ENCODE measurements at places on chromosomes 1 and 21.

DNA sequence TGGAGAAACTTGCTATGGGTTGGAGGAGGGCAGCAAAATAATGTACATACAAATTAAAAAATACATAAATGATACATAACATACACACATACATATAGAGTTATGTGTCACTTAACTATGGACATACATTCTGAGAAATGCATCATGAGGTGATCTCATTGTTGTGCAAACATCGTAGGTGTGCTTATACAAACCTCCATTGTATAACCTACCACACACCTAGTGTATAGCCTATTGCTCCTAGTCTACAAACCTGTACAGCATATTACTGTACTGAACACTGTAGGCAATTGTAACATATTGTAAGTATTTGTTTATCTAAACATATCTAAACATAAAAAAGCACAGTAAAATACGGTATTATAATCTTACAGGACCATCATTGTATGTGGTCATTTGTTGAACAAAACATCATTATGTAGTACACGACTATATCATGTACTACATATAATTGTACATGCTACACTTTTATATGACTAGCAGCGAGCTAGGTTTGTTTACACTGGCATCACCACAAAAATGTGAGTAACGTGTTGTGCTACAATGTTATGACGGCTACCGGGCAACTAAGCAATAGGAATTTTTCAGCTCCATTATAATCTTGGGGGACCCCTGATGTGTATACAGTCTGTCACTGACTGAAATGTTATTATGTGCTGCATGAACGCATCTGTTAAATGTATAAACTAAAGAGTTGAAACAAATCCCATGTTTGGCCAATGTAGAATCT lies 35.5 kb downstream of the ITGB3BP start:
- DNase-seq = no peak

DNA sequence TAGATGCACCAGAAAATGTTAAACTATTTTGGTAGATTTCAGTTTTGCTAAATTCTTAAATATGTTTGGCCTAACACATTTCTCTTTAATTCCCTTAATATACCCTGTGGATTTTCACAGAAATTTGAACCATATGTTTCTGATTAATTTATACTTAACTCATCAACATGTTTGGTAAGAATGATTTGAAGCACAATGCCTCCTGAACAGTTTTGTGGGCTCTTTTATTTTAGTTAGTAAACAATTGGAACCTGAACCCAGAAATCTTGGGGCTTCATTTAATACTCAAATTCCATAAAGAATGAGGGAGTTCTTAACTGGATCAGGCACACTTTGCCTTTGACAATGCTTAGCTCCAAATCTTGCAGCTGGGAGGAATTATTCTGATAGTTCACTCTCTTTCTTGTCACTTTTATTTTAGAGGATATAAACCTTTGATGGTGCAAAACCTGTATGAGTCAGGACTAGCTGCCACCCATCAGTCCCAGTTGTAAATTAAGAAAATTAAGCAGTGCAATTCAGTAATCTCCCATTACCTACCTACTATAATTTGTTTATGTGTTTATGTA lies 24.6 kb upstream of the LYPLAL1 start:
- no peak for DNase-seq

GRCh38 chr1:107459204-107459904 lies 318.5 kb downstream of the NTNG1 start:
- DNase-seq = no peak

- DNase-seq = no peak
Observed at GRCh38 chr1:25710583-25711347, 89.2 kb upstream of the SELENON start.

DNA sequence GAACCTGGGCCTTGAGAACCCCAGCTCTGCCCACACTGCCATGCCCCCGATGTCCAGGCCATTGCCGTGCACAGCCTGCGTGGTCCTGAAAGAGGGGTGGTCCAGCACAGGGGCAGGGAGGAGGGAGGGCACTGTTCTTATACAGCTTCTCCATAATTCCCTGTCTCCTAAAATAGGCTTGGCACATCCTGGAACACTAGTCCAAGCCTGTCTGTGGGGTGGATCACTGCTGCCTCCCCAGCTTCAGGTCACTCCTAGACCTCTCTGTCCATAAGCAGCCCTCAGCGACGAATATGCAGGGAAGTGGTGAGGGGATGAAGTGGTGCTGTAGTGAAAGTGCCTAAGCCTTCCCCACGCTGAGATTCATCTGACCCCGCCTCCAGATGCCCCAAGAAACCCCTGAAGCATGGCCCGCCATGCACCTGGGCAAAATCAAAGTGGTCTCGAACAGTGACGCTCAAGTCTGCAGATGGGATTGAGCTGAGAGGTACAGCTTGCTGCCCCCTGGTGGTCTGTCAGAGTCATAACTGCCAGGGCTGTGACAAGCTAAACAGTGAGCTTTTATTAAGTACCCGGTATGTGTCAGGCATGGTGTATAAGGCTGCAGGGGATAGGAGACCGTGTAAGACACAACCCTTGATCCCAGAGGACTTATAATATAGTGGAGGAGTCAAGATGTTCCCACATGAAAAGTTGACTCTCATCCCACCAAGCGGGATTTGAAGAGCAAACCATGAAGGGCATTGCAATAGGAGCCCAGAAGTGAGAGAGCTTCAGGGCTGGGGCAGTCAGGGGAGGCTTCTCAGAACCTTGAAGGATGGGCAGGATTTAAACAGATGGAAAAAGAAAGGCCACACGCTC lies 66.6 kb downstream of the FAM163A start:
- peak; percentile 83 for DNase-seq

DNA sequence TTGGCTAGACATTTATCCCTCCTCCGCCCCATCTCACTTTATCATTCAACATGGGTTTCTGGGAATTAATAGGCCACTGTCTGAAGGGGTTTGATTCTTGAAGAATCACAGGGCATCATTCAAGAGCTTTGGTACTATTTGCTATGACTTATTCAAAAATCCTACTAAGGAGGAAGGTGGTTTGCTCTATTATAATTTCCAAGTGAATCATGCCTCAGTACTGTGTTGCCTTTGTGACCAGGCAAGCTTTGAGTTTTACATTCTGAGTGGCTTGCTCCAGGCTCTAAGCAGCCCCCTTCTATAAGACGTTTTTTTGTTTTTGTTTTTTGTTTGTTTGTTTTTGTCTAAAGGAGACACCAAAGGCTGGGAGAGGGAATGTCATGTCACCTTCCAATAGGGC lies 2.6 kb downstream of the C1orf21 start:
- DNase-seq = no peak

DNA sequence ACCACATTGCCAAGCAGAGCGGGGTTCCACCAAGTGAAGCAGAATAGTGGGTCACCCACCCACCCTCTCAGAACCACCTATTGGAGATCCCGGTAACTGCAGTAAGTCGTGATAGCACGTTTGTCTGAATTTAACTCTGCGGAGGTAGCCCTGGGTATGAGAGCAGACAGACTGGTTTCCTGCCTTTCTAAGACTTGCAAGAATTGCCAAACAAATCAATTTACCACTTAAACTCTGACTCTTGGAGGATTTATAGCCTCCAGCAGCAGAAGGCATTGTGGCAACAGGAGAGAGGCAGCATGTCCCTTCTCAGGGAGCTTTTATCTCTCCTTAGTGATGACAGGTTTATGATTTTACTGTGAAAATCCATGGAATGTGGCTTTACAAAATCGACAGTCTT lies 287.9 kb upstream of the FMN2 start:
- DNase-seq = no peak

DNA sequence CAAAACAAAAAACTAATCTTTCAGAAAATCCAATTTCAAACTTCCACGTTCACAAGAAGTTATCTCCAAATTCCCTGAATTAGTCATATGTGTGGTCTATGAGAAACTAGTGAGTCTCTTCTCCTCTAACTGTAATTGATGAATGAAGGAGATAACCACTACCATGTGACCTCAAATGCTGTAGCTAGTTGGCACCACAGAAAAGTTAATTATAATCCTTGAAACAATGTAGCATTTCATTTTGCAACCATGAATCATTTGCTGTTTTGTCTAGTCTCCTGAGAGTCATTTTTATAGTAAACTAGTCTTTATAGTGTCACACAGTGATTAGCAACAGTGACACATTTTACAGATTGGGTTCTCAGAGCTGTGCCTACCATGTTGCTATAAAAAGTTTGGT lies 287.5 kb downstream of the LRRIQ3 start:
- DNase-seq = no peak

- no peak for DNase-seq
Observed at GRCh38 chr1:41783189-41783639, 135.5 kb downstream of the HIVEP3 start.

DNA sequence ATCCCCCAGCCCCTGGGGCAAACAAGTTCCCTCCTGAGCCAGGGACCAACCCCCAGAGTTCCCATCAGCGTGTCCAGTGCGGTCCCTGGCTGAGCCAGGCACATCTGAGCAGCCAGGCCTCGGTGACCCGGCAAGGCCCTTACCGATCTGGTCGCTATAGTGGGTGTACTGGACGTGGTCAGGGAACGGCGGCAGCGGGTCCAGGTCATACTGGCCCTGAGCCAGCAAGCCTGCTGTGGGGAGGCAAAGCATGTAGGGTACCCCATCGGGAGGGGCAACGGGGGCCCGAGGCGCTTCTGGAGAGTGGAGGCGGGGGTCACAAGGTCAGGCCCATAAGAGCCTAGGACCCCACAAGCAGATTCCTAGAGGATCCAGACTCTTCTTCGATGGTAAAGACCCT lies 3.5 kb downstream of the MFAP2 start:
- DNase-seq = no peak

DNA sequence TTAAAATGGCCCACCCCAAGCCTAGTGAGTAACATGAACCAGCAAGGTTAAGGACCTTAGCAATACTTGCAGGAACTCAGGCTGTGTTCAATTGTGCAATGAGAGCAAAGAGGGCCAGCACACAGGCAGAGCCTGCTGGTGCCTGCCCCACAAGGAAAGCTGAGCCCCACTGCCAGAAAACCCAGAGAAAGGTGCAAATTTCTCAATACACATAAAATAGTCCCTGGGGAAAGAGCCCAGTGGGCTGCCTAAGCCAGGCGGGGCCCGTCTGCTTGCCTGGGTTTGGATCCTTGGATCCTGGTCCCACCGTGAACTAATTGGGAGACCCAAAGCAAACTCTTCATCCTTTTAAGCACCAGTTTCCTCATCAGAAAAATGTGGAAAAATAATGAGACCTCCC lies 128.5 kb upstream of the CACNA1E start:
- no peak for DNase-seq

DNA sequence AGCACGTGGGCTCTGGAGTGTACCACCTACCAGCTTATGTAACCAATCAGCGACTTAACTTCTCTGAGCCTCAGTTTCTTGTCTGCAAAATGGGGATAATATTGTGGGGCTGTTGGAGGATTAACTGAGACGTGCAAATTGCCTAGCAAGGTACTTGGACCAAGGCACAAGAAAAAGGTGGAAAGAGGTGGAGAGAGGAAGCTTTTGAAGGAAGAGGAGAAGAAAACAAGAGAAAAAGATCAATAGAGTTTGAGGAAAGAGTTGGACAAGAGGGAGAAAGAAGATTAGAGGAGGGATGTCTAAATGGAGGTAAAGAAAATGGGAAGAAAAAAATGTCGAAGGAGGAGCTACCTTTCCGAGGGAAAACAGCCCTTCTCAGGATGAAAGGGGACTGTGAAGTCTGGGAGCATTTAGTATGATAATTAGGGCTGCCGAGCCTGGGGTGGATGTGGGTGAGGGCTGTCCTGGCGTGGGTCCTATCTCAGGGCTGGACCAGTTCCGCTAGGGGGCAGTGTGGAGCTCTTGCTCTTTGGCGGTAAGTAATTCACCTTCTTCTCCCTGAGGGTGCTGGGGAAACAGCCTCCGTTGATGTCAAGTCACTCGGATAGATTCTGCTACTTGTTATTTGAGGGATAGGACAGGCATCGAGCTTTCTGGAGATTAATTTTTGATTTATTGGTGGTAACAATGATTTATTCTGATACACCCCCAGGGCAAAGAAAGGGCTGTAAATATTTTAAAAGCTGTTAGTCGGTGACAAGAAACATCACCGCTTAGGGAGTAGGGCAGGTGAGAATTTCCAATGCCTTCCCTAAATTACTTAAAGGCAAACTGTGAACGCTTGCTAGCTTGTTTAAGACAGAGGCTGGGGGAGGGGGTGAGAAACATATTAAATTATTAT lies 79.0 kb upstream of the NFASC start:
- no peak for DNase-seq

GRCh38 chr1:240465531-240465940 lies 146.4 kb downstream of the GREM2 start:
- no peak for DNase-seq

GRCh38 chr1:192973988-192974387 lies 85.2 kb downstream of the UCHL5 start:
- DNase-seq = no peak

DNA sequence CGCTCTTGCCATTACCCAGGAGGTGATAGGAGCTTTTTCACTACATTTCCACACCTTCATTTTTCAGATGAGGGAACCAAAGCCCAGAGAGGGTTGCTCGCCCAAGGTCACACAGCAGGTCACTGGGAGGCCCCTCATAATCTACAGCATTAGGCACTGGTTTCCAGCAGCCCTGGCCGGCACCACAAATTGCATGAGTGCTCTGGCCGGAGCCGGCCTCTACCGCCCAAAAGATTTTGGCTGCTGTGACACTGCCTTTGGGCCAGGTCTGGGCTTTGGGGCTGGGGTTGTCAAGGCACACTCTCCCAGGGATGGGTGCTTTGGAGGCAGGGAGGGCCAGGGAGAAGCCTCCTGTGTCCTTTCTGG lies 15.4 kb downstream of the DHRS3 start:
- DNase-seq = no peak

DNA sequence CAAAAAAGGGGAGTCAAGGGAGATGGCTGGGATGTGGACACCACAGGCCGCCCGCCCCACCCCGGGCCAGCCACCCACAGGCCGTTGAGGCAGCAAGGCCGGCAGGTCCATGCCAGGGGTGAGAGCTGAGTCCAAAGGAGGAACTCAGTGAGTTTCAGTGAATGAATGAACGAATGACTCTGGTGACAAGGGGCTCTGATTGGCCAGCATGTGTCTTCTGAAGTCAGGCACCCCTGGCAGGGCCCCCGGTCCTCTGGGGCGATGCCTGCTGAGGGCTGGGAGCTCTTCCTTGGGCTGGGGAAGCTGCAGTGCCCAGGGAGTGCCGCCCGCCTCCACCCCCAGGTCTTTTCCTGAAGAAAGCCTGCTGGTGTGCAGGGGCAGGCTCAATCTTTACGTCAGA lies 236.1 kb upstream of the VAMP3 start:
- DNase-seq = no peak

- DNase-seq = no peak
Observed at GRCh38 chr1:4132352-4133296, 232.6 kb upstream of the C1orf174 start.

GRCh38 chr1:169676001-169676400 lies 35.4 kb downstream of the SELL start:
- no peak for DNase-seq
